ENCODE measurements at places on chromosomes 6 and 20.

GRCh38 chr6:97632341-97632740, 349.3 kb upstream of the MMS22L start:
- H3K4me1 ChIP-seq, result no peaks in the 10 kb centered on the region
- no peak for DNase-seq
- no peaks in the 10 kb centered on the region for H3K36me3 ChIP-seq
- no peaks in the 10 kb centered on the region for H3K27me3 ChIP-seq

DNA sequence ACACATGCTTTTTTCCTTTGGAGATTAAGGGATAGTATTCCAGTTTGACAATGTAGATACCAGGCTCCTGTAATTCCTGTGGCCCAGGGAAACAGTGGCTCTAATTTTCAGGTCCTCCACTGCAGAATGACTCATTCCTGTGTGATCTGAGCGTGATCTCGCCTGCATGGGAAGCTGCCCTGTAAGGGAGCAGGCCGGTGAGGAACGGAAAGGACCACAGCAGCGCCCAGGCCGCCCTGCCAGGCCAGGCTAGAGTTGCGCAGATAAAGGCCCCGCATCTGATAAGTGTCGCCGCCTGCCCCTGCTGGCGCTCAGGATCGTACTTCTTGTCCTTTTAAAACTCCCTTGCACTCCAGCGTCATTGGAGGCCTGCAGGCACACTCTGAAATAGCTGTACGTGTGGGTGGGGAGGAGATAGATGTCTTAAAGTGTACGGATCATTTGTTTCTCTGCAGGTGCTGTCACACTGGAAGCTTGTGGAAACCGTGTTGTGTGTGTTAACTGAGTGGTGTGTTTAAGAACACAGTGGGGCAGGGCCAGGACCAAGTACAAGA, 60.7 kb downstream of the SYNJ2 start:
- H3K4me3 ChIP-seq, result no peak overlapping the region
- peaks cover 5% of the 10 kb centered on the region for H3K4me1 ChIP-seq
- H3K36me3 ChIP-seq, result no peaks in the 10 kb centered on the region
- no peak overlapping the region for H3K27ac ChIP-seq
- H3K27me3 ChIP-seq, result no peaks in the 10 kb centered on the region

DNA sequence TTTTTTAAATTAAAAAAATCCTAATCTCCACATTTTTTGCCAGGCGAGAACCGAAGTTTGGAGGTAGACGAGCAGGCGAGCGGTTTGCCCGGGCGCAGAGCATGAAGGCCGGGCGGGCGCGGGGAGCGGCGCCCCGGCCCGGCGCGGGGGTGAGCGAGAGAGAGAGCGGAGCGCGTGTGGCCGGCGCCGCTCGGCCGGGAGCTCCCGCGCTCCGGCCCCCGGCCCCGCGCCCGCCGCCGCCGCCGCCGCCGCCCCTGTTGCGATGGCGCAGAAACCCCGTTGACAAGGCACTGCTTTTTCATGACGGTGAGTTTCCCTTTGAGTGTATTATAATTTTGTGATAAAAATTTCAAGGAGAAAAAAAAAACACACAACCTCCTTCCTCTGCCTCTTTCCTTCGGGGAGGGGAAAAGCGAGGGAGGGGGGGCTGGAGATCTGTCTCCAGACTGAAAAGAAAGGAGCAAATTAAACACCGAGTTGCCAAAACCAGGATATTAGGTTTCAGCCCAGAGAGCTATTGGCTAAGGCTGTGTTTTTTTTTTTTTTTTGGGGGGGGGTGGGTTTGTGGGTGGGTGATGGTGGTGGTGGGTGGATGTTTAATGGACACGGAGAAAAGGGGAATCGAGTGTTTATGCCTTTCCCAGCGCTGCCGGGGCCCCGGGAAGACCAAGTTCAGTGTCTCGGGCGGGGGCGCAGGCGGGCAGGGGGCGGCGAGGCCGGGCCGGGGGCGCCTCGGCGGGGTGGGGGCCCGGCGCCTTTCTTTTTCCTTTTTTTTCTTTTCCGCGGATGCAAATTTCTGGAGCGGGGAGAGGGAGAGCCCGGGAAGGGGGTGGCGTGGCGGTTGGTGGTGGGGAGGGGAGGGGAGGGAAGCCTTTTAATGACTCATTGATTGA, at the start of gene BICRAL:
TSS of gene BICRAL (plus strand) at position 257 of the 893 bp plus-strand sequence. CDS start 39,971 bp downstream, outside the sequence.
- peak within 1 kb of the TSS; percentile 97 for H3K27ac ChIP-seq
- peak; percentile 53 for DNase-seq
- no peaks in the 10 kb centered on the region for H3K36me3 ChIP-seq
- H3K27me3 ChIP-seq, result no peaks in the 10 kb centered on the region
- H3K4me3 ChIP-seq, result peak within 1 kb of the TSS; percentile 97

DNA sequence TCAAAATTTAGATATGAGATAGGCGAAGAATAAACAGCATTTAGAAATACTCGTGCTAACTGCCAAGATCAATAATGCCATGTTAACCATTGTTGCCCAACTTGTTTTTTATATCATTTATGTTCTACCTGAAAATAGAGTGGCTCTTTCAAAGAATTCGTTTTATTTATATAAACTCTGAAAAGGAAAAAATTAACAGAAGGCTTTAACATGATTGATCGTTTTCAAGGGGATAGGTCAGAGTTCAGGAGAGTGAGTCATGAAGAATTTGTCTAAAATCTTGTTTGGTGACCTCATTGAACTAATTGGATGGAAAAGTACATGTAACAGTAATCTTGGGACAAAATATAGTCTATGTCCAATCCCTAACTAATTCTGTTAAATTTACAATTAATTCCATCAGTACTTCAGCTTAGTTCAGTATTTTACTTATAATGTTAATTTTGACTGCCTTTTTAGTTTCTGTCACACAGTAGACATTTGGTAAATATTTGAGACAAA, 11.1 kb upstream of the ELOVL2 start:
- no peaks in the 10 kb centered on the region for H3K4me1 ChIP-seq
- no peak overlapping the region for H3K4me3 ChIP-seq
- DNase-seq, result no peak
- no peaks in the 10 kb centered on the region for H3K27me3 ChIP-seq
- H3K36me3 ChIP-seq, result no peaks in the 10 kb centered on the region

DNA sequence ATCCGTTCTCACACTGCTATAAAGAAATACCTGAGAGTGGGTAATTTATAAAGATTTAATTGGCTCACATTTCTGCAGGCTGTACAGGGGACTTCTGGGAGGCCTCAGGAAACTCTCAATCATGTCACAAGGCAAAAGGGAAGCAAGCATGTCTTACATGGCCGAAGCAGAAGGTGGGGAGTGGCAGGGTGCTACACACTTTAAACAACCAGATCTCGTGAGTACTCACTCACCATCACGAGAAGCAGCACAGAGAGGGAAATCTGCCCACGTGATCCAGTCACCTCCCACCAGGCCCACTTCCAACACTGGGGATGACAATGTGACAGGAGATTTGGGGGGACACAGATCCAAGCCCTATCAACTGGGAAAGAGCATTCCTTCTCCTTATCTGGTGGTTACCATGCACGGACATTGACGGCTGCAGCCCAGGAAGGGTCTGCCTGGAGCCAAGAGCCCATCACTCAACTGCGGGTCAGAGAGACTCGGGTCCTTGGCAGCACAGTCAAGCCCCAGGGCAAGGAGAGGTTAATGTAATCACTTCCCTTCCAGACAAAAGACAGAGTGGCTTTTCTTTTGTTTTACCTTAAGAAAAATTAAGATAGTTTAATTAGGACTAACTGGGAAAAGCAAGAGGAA, 112.3 kb upstream of the CST7 start:
- H3K4me1 ChIP-seq, result no peaks in the 10 kb centered on the region
- H3K27ac ChIP-seq, result no peak overlapping the region
- no peaks in the 10 kb centered on the region for H3K36me3 ChIP-seq
- DNase-seq, result no peak
- no peak overlapping the region for H3K4me3 ChIP-seq

DNA sequence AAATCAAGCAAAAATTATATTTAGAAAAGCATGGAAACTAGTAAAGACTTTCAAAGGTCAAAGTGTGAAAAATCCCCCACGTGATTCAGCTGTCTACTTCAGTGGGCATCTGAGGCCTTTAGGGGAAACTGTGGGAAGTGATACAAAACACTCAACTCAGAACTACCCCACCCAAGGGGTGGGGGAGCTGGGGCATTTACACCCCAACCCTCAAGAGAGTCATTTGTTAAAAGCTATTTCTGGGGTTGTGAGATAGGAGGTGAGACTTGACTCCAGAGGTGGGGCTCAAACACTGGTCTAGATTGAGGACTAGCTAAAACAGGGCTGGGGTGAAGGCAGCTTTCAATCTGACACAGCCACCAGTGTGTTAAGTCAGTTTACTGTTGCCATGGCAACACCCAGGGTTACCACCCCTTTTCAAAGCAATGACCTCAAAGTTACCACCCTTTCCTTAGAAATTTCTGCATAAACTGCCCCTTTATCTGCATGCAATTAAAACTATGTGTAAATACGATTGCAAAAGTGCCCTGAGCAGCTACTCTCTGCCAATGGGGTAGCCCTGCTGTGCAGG, 9.9 kb upstream of the GTSF1L start:
- H3K36me3 ChIP-seq, result no peaks in the 10 kb centered on the region
- H3K27me3 ChIP-seq, result no peaks in the 10 kb centered on the region
- peak; percentile 49 for DNase-seq
- H3K4me1 ChIP-seq, result peaks cover 9% of the 10 kb centered on the region

GRCh38 chr6:158031381-158032353, 50.0 kb downstream of the SYNJ2 start:
- no peaks in the 10 kb centered on the region for H3K27me3 ChIP-seq
- no peak overlapping the region for H3K27ac ChIP-seq
- no peak overlapping the region for H3K4me3 ChIP-seq
- peaks cover 18% of the 10 kb centered on the region for H3K4me1 ChIP-seq

- H3K36me3 ChIP-seq, result no peaks in the 10 kb centered on the region
- H3K4me1 ChIP-seq, result peaks cover 21% of the 10 kb centered on the region
- H3K4me3 ChIP-seq, result no peak overlapping the region
- no peak overlapping the region for H3K27ac ChIP-seq
- DNase-seq, result peak; percentile 36
- H3K27me3 ChIP-seq, result no peaks in the 10 kb centered on the region
Measured at GRCh38 chr20:49446808-49447207, 35.7 kb downstream of the KCNB1 start.

DNA sequence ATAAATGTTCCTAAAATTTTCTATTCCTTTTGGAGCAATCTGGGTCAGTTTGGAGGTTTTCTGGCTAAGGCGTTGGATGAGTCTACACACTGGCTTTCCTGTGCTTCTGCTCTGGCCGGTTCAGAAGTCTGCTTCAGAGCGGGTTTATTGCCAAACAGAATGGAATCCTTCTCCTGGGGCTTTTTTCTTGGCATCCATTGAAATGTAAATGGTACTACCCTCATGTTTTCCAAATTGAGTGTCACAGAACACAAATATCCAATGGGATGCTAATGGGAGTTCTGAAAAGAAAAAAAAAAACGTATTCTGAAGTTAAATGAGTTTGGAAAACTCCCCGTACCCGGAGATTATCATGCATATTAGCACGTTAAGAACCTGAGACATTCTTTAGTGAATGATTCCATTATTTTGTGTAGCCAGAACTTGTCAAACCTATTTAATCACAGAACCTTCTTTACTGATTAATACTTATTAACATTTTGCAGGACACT, 930.3 kb downstream of the QKI start:
- no peaks in the 10 kb centered on the region for H3K27me3 ChIP-seq
- DNase-seq, result no peak
- H3K4me1 ChIP-seq, result peaks cover 3% of the 10 kb centered on the region
- peak overlapping the region; percentile 16 for H3K4me3 ChIP-seq

- peaks cover 8% of the 10 kb centered on the region for H3K4me1 ChIP-seq
- H3K36me3 ChIP-seq, result no peaks in the 10 kb centered on the region
- H3K27ac ChIP-seq, result no peak overlapping the region
- H3K27me3 ChIP-seq, result no peaks in the 10 kb centered on the region
- no peak for DNase-seq
Measured at GRCh38 chr6:124792386-124792785, 169.9 kb upstream of the RNF217 start.

DNA sequence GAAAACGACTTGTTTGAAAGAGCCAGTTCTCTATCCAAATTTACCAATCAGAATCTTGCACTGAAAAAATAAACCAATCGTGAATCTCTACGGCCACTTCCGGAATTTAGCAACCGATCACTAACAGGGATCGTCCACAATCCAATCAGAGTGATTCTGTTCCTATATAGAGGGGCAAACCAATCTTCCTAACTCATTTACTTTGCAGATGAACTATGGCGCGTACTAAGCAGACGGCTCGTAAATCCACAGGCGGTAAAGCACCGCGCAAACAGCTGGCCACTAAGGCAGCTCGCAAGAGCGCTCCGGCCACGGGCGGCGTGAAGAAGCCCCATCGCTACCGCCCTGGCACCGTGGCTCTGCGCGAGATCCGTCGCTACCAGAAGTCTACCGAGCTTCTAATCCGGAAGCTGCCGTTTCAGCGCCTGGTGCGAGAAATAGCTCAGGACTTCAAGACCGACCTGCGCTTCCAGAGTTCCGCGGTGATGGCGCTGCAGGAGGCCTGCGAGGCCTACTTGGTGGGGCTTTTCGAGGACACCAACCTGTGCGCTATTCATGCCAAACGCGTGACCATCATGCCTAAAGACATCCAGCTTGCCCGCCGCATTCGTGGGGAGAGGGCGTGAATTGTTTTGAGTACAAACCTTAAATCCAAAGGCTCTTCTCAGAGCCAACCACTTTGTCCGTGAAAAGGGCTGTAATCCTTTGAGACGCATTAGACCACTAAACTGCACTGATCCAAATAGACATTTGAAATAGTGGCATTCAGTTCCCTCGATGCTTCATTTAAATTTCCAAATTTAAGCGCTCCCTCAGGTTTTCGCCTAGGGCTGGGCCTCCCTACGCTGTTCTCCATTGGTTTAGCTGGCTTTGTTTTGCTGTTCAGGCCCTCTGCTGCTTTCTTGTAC, 138.0 kb downstream of the HFE start:
- peak; percentile 85 for DNase-seq
- H3K27me3 ChIP-seq, result no peaks in the 10 kb centered on the region
- H3K36me3 ChIP-seq, result peaks cover 4% of the 10 kb centered on the region
- H3K4me1 ChIP-seq, result peaks cover 4% of the 10 kb centered on the region
- peak overlapping the region; percentile 95 for H3K27ac ChIP-seq
- H3K4me3 ChIP-seq, result peak overlapping the region; percentile 87

GRCh38 chr6:37134036-37134395, 35.9 kb upstream of the PIM1 start:
- H3K4me1 ChIP-seq, result peaks cover 33% of the 10 kb centered on the region
- no peaks in the 10 kb centered on the region for H3K27me3 ChIP-seq
- no peaks in the 10 kb centered on the region for H3K36me3 ChIP-seq
- no peak overlapping the region for H3K4me3 ChIP-seq
- H3K27ac ChIP-seq, result no peak overlapping the region
- no peak for DNase-seq

- no peaks in the 10 kb centered on the region for H3K27me3 ChIP-seq
- no peak overlapping the region for H3K4me3 ChIP-seq
- H3K27ac ChIP-seq, result no peak overlapping the region
- no peaks in the 10 kb centered on the region for H3K36me3 ChIP-seq
Measured at GRCh38 chr6:100484474-100484873, 19.8 kb upstream of the SIM1 start.

- no peak overlapping the region for H3K27ac ChIP-seq
- no peak overlapping the region for H3K4me3 ChIP-seq
- no peaks in the 10 kb centered on the region for H3K27me3 ChIP-seq
- no peaks in the 10 kb centered on the region for H3K36me3 ChIP-seq
- no peak for DNase-seq
Measured at GRCh38 chr20:32571566-32571965, 13.6 kb downstream of the NOL4L start.

GRCh38 chr6:43927532-43928210, 157.7 kb downstream of the VEGFA start:
- no peak for DNase-seq
- H3K27me3 ChIP-seq, result no peaks in the 10 kb centered on the region
- H3K4me3 ChIP-seq, result no peak overlapping the region
- H3K27ac ChIP-seq, result peak overlapping the region; percentile 82
